ENCODE measurements at places on chromosomes 11 and 22.
A peak's percentile ranks its signal among the peaks of the same experiment; 100 is the strongest.

- no peak for DNase-seq
Measured at GRCh38 chr22:39479254-39479653, 22.4 kb downstream of the MGAT3 start.

- no peak for DNase-seq
Measured at GRCh38 chr11:132802947-132803346, 729.4 kb downstream of the OPCML start.

- DNase-seq: no peak
Measured at GRCh38 chr11:34262531-34263081, 95.2 kb downstream of the ABTB2 start.

DNA sequence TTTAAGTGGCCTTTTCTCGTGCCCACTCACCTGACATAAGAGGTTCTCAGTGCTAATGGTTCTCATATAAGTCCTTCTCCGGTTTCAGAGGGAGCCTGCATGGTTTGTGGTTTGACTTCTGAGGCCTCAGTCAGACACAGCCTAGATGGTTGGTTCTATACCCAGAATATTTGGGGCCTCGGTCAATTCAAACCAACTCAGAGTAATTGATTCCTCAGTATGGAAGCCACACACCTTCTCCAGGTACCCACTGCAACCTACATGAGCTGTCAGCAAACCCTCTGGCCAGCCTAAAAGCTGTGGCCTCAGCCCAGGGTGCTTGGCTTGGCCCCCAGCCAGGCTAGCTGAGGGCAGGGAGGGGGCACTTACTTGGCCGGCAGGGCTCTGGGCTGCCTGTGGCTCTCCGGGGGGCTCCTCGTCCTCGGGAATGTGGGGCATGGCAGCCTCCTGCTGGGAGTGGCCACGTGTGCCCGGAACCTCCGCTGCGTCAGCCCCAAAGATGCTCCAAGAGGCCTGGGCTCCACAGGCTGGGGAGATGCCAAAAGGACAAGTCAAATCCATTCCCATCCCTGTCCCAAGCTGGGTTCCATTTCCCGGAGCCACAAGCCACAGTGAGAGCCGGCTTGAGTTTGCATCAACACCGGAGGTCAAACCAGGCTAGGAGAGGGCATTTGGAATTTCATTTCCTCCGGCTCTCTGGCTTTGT, 41.7 kb downstream of the IRAG1 start:
- peak; percentile 64 for DNase-seq

- DNase-seq: no peak
Measured at GRCh38 chr11:99803501-99803900, 782.8 kb downstream of the CNTN5 start.

DNA sequence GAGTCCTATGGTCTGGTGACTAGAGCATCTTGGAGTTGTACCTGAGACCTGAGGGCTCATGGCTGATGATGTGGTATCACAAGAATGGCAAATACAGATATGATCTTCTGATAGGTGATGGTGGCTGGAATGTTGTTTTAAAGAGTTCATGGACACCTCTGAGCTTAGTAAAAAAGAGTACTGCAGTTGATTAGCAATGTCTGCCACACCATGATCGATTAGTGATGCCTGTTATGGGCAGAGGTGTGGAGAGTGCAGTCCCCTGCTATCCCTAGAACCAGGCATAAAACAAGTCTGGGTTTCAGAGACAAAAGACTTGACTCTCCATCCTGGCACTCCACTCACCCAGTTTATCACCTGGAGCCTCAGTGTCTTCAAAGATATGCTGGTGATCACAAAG, 1.4 kb upstream of the BATF2 start:
- DNase-seq: no peak

DNA sequence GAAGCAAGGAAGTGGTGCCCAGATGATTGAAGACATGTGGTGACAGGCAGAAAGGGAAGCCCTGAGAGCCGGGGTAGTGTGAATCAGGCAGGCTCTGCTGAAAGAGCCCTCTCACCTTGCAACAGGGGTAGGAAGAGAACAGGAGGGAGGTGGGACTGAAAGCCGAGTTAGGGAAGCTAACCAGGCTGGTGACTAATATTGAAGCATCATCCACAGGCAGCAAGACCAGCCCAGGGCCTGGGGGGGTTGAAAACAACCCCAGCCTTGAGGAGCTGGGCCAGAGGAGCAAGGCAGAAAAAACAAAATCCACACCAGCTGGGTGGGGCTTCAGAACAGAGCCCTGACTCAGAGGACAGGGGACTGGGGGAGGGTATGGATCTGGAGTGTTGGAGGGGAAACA, 35.0 kb upstream of the CRTAM start:
- DNase-seq: no peak

DNA sequence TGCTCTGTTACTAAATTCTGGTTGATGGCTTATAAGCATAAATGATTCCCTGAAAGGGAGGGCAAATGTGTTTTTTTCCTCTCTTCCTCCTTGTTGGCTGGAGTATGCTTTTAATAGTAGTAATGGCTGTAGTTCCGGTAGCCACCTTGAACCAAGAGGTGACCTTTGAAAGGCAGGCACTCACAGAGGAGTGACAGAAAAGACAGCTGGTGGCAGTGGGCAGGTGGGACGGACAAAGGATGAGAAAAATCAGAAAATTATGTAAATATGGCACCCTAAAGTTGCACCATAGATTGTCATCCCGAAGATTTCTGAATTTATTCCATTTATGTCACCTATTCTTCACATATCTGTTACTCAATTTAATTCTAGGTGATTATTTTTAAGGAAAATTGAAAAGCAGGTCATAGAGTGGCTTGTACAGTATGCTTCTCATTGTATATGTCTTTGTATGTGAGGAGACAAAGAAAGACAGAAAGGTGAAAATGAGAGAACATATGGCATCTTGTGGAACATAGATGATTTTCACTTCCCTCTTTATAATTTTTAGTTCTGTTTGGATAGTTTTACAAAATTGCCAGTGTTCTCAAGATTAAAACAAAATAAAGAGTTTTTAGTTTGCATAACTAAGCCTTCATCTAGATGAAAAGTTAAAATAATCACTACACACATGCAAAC, 17.0 kb downstream of the CASP12 start:
- peak; percentile 26 for DNase-seq

All from MM.1S (cell line).